ENCODE measurements at places on chromosomes 12 and 14.

- no peak for DNase-seq
Measured at GRCh38 chr12:52977170-52977569, 28.3 kb downstream of the KRT18 start.

- no peak for DNase-seq
Measured at GRCh38 chr12:6214633-6215032, 14.4 kb downstream of the CD9 start.

GRCh38 chr12:51924551-51925319 is 17.4 kb downstream of the ACVRL1 start:
- no peak for DNase-seq

- DNase-seq: no peak
Measured at GRCh38 chr12:3520711-3521110, 29.7 kb downstream of the PRMT8 start.

DNA sequence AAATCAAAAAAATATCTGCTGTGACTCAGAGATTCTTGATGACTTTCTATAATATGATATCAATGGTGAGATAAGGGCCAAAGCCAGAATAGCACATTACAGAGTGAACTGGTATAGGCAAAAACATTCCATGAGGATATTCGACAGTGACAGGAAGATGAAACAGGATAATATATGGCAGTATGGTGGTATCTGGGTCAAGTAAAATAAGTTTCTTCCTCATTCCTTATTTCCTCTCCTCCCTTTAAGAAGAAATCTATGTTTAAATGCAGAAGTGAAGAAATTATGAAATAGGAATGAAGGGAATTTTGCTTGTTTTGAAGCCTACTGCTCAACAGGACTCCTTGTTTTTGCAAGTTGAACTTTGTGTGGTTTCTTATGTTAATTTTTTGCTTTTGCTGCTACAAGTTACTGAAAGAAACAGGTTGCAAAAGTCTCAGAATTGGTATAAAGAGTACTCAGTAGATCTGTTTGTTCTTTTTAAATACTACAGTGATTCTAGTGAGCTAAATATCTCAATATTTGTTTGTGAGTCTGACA is 7.0 kb downstream of the ACSS3 start:
- peak; percentile 71 for DNase-seq

- DNase-seq: no peak
Measured at GRCh38 chr12:71610031-71610795, 53.4 kb downstream of the ZFC3H1 start.

- no peak for DNase-seq
Measured at GRCh38 chr14:106505366-106505765, 979.0 kb downstream of the TMEM121 start.

DNA sequence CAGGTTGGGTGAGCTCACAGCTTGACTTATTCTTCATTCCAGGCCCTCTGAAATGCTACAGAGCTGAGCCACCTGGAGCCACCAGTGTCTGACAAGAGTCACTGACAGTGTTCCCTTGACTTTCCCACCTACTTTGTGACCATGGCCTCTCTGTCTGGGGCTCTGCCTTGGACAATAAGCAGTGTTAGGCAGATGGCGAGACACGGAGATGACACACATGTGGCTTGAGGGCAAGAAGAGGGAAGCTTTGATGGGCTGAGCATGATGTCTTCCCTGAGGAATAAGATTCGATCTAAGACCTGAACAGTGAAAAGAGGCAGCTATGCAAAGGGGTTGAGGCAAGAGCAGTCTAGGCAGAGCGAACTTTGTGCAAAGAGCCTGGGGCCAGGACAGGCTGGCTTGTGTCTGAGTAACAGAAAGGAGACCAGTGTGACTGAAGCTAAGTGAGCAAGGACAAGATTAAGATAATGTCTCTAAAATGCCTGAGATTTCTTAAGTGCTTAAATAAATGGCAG is 105.5 kb downstream of the NUAK1 start:
- DNase-seq: no peak

- DNase-seq: peak; percentile 17
Measured at GRCh38 chr14:52852810-52853521, 61.6 kb upstream of the GNPNAT1 start.

DNA sequence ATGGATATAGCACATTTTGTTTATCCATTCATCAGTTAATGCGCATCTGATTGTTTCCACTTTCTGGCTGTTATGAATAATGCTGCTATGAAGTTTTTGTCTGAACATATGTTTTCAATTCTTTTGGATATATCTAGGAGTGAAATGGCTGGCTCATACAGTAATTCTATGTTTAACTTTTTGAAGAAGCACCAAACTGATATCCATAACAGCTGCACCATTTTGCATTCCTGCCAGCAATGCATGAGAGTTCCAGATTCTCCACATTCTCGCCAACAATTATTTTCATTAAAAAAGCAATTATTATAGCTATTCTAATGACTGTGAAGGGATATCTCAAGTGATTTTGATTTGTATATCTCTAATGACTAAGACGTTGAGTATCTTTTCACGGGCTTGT is 89.9 kb upstream of the PPP4R3A start:
- no peak for DNase-seq

DNA sequence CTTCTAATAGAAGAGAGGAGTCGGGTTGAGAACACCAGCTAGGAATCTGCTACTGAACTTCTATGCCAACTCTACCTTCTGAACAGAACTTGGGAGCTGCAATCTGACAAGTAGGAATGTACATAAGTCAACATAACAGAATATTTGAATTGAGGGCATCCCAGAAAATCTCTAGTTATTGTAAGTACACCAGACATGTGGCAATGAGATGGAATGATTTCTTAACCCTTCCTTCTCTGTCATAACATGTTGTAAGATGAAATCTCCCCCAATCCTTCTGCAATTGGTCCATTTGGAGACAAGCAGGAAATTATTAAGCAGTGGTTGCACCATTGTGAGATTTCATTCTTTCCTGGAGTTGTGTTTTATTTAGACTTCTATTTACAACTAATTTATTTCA is 68.7 kb upstream of the TMPO start:
- peak; percentile 70 for DNase-seq

GRCh38 chr12:98453492-98453891 is 61.9 kb upstream of the TMPO start:
- no peak for DNase-seq

- DNase-seq: peak; percentile 90
Measured at GRCh38 chr12:68807576-68808387, at the start of gene MDM2. MDM2 (plus strand) TSS chr12:68808177; CDS start chr12:68808478, 301 bp downstream.

DNA sequence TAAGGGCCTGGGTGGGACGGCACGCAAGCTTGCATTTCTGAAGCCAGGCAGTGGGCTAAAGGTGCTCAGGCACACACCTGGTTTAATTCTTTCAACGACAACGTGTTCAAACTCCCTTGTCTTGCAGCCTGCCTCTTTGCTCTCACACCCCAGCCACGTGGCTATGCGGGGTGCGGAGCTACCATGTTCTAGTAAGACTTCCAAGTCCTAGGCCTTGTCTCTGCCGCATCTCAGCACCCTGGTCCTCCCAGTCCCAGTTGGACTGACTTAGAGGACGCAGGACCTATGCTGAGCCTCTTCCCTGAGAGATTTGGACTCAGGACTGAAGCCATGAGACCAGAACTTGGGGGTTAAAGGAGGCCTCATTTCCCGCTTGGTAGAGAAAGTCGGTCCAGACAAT is 62.2 kb downstream of the CLMN start:
- DNase-seq: no peak

DNA sequence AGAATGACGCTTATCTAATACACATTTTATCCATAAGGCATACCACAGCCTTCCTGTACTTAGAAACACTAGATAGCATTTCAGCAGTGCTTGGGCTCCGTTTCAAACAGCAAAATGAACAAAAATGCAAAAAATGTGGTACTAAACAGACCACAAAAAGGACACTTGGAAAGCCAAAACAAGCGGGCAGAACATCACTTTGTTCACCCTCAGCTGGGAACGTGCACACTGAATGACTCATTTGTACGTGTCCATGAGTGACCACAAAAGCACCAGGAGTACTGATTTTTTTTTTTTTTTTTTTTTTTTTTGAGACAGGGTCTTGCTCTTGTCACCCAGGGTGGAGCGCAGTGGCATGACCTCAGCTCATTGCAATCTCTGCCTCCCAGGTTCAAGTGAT is 8.9 kb upstream of the FOXN3 start:
- DNase-seq: peak; percentile 95

GRCh38 chr14:54806616-54807015 is 96.0 kb downstream of the GCH1 start:
- no peak for DNase-seq

- DNase-seq: peak; percentile 55
Measured at GRCh38 chr12:104535369-104535768, 78.6 kb downstream of the CHST11 start.

DNA sequence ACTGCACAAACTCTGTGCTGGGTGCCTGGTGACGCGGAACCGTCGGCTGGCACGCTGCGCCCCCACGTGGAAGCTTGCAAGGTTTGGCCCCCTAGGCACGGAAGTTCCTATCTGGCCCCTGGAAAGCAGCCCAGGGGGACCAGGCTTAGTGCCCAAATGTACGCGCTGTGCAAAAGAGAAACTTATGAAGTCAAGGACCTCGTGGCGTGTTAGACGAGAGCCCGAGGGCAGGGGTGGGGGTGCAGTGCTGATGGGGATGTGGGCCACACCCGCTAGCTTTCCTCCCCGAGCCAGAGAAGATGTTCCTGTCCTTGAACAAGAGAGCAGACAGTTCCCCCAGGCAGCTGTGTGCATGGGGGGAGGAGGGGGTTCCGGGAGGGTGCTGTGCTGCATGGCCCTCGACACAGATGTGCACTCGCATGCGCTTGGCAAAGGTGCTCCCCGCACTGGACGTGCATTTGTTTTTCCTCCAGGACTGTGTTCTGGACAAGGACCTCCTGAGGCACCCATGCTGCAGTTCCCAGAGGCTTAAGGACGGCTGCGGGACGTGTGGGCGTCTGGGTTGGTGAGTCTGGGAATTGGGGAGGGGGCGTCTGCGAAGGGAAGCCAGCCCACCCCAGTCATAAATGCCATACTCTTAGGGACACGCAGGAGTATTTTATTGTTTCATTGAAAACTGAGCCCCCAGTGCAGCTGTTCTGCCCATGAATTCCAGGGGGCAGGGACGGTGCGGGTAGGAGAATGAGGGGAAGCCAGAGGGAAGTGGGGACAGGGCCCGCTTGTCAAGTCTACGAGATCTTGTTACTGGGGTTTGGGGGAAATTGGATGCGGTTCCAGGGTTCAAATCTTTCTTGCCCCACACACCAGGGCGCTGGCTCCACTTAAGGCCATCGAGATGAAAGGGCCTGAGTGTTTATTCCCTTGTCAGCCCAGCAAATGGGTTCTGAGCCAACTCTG is 80.0 kb downstream of the NTF3 start:
- DNase-seq: peak; percentile 6

GRCh38 chr14:29788093-29788492 is 139.6 kb downstream of the PRKD1 start:
- DNase-seq: no peak

- peak; percentile 2 for DNase-seq
Measured at GRCh38 chr12:41014643-41015020, 173.5 kb upstream of the PDZRN4 start.

DNA sequence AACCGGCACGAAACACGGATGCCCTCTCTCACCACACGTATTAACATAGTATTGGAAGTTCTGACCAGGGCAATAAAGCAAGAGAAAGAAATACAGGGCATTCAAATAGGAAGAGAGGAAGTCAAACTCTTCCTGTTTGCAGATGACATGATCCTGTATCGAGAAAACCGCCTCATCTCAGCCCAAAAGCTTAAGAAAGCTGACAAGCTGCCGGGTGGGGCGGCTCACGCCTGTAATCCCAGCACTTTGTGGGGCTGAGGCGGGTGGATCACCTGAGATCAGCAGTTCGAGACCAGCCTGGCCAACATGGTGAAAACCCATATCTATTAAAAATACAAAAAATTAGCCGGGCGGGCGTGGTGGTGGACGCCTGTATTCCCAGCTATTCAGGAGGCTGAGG is 17.7 kb downstream of the OR6S1 start:
- no peak for DNase-seq

DNA sequence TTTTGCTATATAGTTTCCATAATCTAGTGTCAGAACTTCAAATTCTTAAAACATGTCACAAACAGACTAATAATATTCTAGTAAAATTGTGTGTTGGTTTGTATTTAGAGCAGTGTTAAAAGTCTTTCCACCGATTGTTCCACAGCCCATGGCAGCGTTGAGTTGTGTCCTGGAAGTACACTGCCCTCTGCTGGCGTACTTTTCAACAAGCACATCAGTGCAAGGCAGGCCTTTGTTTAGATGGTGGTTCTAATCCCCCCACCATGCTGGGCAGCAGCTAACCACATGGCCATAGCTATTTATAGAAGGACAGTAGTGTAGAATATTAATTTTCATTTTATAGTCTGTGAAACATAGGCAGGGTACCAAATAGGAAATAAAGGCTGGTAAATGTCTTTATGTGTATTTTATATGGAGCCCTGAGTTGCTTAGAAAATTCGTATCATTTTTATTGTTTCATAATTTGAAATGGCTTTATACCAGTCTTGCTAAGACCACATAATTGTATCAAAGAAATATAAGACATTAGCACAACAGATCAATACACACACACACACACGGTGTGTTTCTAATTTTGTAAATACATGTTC is 235.4 kb downstream of the SEC23A start:
- peak; percentile 92 for DNase-seq

GRCh38 chr12:88658009-88658408 is 77.7 kb upstream of the KITLG start:
- DNase-seq: no peak

DNA sequence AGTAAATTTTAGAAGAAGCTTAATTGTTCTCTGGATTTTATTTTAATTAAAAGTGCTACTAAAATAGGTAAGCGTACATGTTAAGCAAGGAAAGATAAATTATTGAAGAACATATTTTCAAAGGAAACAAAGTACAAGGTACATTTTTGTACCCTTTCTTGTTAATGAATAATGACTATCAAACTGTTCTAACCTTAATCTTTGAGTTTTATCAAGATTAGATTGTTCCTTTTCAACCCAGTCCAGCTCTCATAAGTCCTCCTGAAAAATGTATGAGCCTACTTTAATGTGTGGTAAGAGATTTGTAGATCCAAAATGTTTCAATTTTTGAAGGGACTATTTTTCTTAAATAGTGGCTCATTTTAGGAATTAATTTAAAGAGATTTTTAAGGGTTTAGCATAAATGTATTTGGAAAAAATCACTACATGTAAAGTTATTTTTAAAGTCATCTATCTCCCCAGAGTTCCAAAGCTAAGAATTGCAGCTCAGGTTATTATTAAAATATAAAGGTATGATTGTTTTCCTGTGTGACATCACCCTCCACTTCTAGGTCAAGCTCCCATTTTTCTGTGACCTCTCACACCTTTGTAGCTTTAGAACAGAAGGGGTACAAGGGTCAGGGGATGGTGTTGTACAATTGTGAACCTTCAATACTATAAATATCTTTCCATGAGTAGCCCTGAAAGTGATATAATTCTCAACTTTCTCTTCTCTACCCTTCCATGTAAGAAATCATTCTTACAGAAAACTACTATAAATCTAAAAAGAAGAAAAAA is 1.2 kb upstream of the PIK3C2G start:
- no peak for DNase-seq

GRCh38 chr12:31599053-31599452 is 8.1 kb upstream of the DENND5B start:
- DNase-seq: no peak

DNA sequence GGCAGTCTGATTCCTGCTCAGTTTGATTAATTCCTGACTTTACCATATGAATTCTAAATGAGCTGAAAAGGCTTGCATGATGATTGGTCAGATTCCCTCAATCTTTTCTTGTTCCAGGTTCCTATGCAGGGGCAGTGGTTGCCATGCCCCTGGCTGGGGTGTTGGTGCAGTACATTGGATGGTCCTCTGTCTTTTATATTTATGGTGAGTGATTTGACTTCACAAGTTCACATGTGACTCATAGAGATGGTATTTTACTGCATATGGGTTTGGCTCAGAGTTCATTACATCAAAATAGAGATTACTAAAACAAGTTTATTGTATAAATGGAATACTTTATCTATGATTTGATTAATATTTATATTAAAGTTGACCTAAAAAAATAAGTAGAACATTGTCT is 44.8 kb downstream of the SLC17A8 start:
- peak; percentile 76 for DNase-seq
